Hepatic stellate cell (primary cell): ENCODE measurements at places on chromosomes 3 and 15.

DNA sequence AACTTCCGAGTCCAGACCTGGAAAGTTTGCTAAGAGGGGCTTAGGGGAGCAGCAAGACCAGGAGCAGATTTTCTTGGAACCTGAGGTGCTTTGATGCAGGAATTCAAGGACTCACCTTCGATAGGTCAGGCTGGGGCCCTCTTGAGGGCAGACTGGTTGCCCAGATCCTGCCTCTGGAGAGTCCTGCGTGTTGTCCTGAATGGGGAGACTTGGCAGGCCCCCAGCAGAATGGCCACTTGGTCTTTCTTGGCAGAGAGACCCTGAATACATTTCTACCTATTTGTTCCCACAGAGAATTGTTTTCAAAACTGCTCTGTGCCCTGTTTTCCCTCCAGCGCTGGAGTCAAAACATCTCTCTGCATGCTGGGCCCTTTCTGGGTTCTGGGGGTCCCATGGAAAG lies 4.2 kb downstream of the KLF13 start:
- no peak for DNase-seq

DNA sequence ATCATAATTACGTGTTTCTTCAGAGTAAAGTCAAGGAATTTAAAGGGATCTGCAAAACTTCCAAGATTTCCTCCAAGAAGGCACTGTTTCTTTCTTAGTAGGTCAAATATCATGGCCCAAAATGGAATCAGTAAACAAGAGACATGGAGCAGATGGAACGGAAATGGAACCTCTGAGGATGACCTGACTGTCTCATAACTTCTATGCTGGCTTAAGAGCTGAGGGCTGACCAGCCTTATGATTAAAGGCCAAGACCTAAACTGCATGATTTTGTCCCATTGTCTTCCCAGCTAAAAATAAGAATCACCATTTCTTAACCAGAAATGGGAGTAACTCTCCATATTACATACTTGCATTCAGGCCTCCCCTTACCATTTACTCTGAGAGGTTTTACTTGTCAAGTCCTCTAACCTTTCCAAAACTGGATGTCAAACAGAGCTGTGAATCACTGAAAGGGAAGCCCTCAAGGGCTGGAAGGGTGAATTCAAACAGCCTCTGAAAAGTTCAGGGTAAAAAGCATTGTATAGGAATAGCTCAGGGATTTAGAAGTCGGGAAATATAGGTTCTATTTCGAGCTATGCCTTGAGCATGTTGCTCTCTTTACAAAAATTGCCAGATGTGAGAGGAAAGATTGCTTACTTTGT lies 103.7 kb downstream of the MEIS2 start:
- no peak for DNase-seq

DNA sequence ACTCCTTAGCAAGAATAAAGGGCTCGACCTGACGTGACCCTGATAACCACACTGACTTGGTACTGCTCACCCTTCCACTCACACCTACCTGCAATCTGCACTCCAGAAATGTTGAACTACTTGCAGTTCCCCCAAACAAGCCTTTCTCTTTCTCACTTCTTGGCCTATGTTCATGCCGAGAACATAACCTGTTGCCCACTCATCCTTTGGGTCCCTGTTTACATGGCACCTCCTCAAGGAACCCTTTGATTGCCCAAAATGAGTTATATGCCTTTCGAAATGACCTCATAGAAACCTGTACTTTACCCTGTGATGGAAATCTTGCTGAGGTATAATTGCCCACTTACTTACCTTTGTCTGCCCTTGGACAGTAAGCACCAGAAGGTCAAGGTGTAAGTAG lies 96.2 kb downstream of the TMCO5A start:
- no peak for DNase-seq

DNA sequence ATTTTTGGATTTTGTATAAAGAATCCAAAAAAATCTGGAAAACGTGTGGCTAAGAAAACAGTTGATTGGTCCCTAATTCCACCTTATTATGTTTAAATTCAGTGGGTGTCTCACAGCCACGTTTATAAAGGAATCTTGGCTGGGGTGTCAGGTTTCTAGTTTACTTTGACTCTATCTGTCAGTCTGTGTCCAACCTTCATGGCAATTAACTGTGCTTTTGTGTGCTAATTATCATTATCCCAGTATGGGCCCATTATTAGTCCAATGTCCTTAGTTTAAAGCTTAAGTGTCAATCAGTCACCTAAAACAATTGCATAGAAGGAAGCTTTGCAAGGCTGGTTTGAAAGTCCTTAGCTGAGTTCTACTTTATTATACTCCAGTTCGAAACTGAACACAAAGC lies 3.7 kb upstream of the CNTN4 start:
- DNase-seq, result no peak

GRCh38 chr15:58308742-58309355 lies 122.9 kb upstream of the LIPC start:
- no peak for DNase-seq
